Liver (tissue), 10 donors: ENCODE measurements at places on chromosomes 1 and 21. TPM values are rescaled to one million over a fixed set of nuclear protein-coding genes. Genes with fewer than 3 reads are reported as not detected.

DNA sequence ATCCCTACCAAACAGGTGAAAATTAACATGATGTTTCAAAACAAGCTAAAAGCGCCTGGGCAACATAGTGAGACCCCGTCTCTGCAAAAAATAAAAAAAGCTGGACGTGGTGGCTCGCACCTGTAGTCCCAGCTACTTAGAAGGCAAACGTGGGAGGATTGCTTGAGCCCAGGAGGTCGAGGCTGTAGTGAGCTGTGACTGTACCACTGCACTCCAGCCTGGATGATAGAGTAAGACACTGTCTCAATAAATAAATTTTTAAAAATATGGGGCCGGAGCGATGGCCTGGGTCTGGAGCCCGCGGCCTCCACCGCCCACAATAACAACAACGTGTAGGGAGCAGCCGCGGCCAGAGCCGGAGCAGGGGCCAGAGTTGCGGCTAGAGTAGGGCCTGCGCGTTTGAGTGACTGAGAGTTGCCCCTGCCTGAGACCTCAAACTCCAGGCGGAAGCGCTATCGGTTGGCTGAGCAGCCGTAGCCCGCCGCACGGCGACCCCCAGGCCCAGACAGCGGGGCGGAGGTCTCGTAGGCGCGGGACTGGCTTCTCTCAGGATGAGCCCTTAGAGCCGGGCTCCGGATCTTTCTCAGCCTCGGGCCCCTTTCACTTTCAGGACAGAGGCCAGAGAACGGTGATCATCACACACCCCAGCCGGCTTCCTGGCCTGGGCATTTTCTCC is 41.4 kb downstream of the ZMYM1 start:
- peak; percentile 35 for DNase-seq

Gene PEX14
- 11.5 TPM for total RNA-seq

DNA sequence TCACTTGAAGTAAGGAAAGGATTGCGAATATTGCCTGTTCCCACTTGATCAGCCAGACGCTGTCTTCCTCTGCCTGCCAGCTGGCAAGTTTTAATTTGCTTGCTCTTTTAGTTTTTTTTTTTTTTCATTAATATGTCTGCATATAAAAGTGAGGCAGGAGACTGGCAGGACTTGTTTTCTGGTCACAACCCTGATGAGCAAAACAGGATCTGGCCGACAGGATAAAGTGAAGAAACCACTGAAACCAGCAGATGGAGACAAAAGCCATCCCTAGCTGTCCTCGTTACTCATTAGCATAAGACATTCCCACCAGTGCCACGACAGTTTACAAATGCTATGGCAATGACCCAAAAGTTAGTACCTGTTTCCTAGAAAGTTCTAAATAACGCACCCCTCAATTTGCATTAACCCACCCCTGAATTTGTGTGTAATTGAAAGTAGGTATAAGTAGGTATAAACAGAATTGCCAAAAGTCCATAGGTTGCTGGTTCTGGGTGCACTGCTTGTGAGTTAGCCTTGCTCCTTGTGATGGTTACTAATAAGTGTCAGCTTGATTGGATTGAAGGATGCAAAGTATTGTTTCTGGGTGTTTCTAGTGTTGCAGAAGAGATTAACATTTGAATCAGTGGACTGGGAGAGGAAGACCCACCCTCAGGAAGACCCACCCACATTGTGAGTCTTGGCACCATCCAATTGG is 60.8 kb downstream of the ZNF684 start:
- DNase-seq: no peak

- DNase-seq: no peak
Measured at GRCh38 chr1:46399307-46399706, 5.2 kb downstream of the FAAH start.

Gene KRTAP19-3
- not detected for total RNA-seq

DNA sequence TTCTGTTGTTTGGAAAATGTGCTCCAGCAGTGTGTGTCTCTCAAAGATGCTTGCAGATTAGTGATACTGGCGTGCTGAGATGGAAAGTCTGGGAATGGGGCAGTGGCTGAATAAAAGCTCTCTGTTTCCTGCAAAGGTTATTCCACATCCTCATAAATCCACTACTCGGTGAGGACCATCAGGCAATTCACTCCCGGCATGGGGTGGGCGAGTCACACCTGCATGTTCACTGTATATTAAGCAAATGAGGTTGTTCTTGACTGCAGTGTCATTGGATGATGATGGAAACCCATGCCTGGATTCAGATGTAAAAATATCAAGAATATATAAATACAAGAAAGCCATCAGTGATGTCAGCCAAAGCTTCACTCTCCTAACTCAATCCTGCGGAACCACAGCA is 65.4 kb upstream of the DSCAM start:
- no peak for DNase-seq

DNA sequence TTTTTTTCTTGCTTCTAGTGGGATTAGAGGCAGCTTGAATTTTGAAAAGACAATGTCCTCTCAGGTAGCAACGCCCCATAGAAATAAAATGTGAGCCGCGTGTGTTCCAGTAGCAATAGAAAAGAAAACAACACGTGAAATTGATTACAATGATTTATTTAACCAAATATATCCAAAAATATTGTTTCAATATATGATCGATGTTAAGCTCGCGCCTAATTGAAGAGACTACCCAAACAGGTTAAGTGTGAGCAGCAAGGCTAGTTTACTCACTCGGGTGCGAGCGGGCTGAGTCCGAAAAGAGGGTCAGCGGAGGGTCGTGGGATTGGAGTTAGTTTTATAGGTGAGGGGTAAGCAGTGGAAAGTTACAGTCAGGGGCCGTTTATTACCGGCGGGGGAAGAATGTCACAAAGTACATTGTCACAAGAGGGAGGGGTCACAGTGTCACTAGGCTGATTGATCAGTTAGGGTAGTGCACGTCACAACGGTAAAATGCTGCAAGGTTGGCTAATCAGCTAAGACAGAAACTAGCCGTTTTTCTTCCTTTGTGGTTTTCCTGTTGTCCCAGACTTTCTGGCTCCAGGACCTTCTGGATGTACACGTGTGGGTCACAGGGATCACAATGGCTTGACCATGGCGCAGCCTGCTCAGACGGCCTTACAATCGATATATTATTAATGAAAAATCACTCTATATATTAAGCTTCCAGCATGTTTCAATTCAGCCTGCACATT is 697 bp upstream of the ZNF670 start:
- no peak for DNase-seq

- DNase-seq: no peak
Measured at GRCh38 chr1:154628121-154628405, 20.1 kb upstream of the ADAR start.

Gene ACTA1
- total RNA-seq: 0.33 TPM

Gene ZYG11A
- total RNA-seq: 0.65 TPM

Gene TIAM1
- total RNA-seq: 7.4 TPM

- no peak for DNase-seq
Measured at GRCh38 chr1:151570819-151571218, 30.7 kb downstream of the TUFT1 start.

GRCh38 chr1:48735796-48736195 is 40.9 kb downstream of the BEND5 start:
- DNase-seq: no peak

Gene HPCAL4
- total RNA-seq: not detected
